ENCODE measurements at places on chromosomes 16 and 17.

DNA sequence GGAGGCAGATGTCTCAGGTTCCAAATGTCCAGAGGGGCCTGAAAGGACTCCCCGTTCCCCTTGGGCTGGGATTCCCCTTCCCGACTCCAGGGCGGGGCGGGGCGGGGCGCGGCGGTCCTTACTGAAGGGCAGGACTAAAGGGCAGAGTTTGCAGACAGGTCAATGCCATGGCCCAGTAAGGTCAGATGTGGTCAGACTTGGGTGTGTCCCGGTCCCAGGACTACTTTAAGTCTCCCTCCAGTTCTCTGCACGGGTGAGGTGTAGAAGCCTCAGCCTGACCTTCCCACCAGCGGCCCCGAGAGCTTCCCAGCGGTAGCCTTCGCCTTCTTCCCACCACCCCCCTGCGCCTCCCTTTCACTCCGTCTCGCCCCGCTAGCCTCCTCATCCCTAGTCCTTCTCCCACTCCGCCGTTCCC lies 532 bp downstream of the KDM6B start:
- DNase-seq, result no peak

DNA sequence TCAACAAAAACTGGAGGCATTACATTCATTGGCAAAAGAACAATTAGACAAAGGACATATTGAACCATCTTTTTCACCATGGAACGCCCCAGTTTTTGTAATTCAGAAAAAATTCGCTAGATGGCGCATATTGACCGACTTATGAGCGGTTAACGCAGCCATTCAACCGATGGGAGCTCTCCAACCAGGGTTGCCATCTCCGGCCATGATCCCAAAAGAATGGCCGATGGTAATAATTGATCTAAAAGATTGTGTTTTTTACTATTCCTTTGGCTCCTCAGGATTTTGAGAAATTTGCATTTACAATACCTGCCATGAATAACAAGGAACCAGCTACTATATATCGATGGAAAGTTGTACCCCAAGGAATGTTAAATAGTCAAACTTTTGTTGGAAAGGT lies 21.4 kb downstream of the ALOX15B start:
- no peak for DNase-seq

DNA sequence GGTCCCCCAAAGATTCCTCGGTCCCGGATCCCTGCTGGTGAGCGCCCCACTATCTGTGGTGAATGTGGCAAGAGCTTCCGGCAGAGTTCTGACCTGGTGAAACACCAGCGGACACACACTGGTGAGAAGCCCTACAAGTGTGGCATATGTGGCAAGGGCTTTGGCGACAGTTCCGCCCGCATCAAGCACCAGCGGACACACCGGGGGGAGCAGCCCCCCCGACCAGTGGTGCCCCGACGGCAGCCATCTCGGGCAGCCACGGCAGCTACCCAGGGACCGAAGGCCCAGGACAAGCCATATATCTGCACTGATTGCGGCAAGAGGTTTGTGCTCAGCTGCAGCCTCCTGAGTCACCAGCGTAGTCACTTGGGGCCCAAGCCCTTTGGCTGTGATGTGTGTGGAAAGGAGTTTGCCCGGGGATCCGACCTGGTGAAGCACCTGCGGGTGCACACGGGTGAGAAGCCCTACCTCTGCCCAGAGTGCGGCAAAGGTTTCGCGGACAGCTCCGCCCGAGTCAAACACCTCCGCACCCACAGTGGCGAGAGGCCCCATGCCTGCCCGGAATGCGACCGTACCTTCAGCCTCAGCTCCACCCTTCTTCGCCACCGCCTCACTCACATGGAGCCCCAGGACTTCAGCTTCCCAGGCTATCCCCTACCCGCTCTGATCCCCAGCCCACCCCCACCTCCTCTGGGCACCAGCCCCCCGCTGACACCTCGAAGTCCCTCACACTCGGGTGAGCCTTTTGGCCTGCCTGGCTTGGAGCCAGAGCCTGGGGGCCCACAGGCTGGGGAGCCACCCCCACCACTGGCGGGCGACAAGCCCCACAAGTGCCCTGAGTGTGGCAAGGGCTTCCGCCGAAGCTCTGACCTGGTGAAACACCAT lies 2.8 kb downstream of the ZNF48 start:
- no peak for DNase-seq

DNA sequence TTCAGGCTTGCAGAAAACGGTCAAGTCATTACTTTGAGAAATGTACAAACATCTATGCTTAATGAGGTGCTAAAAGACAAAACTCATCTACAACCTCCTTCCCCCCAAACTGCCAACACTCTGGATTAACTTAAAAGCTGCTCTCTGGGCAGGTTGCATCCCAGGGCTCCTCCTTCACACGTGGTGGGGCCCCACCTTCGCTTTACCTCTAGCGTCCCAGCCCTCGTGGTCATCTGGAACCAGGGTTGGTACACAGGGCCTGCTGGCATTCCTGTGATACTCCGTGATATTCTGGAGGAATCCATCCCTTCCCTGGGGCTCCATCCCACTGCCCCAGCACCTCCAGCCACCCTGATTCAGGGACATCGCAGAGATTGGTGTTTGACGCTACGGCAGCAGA lies 4.8 kb downstream of the METRNL start:
- no peak for DNase-seq

DNA sequence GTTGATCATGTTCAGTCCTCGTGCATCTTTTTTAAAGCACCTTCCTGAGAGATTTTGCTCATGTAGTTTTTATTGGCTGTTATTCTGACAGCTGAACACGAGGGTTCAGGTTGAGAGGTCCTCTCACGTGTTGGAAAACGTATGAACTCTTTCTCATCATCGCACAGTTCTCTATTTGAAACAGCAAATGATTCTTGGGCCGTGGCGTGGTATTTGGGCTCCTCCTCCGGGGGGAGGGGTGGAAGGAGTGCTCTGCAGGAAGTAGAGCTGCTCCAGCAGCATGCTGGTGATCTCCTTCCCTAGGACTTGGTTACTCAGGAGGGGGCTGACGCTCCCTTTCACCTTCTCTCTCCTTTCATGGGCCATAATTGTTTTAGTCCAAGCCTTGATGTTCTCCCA lies 70.4 kb downstream of the KSR1 start:
- DNase-seq, result no peak

DNA sequence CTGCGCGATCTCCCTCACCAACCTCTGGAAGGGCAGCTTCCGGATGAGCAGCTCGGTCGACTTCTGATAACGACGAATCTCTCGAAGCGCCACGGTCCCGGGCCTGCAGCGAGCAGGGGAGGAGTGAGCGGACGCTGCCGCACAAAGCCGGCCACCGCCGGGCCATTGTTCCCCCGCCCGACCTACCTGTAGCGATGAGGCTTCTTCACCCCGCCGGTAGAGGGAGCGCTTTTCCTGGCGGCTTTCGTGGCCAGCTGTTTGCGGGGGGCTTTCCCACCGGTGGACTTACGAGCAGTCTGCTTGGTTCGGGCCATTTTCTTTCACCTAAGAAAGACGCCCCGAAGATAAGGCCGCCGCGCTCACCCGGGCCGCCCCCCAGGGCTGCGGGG lies 5.8 kb upstream of the UNK start:
- no peak for DNase-seq

DNA sequence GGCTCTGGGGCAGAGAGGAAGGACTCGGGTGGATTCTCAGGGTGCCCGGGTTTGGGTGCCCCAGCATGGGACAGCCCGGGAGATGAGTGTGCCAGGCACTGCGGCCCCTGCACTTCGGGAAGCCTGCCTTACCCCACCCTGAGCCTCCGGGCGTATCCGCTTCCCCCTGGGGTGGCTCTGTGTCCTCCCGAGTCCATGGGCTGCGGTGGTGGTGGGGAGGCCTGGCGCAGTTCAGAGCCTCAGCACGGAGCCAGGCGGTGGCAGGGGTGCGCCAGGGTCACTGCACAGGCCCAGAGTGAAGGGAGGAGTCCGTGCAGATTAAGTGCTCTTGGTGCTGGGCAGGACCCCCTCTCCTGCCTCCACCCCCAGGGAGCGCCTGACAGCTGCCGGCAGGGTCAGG lies 20.7 kb downstream of the MYBBP1A start:
- no peak for DNase-seq

DNA sequence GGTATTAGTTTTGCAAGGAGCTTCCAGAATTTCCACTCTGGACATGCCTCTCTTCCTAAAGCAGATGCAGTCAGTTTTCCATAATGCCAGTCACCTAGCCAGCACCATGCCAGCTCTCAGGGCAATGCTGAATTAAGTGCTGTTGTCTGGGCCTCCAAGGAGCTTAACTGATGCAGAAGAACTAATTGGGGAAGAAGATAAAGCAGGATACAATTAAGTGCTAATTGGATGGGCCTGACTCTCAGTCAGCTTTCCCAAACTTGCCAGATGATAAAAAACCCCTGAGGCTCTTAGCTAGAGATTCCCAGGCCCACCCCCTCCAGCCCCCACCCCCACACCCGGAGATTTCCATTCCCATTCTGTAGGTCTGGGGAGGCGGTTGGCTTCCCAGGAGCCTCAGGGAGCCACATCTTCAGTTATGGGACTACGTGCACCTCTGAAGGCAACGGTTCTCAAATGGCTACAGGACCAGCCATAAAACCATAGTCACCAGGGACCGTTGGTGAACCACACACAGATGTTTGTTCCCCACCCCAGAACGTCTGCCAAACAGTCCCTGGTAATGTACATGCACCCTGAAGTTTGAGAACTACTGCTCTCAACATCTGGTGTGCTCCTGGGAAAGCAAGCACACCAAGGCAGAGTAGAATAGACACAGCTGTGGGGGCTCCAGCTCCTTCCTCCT lies 499.1 kb upstream of the CDH5 start:
- no peak for DNase-seq

DNA sequence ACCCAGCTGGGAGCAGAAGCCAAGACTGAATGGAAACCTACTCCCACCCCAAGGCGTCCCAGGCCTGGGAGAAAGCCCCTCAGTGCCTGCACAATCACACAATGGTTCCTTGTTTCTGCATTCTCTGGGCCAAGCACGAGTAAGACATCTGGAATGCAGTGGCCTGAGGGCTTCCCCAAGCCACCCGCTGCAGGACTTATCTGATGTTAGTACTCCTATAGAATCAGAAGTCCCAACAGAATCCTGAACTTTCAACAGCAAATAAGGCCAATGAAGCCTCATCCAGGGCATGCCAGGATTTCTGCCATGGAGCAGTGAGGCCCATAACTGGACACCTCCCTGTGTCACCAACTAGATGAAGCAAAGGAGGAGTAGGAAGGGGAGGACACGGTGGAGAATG lies 28.6 kb downstream of the MYO18A start:
- DNase-seq, result no peak
